ENCODE measurements at places on chromosomes 6 and 20.

DNA sequence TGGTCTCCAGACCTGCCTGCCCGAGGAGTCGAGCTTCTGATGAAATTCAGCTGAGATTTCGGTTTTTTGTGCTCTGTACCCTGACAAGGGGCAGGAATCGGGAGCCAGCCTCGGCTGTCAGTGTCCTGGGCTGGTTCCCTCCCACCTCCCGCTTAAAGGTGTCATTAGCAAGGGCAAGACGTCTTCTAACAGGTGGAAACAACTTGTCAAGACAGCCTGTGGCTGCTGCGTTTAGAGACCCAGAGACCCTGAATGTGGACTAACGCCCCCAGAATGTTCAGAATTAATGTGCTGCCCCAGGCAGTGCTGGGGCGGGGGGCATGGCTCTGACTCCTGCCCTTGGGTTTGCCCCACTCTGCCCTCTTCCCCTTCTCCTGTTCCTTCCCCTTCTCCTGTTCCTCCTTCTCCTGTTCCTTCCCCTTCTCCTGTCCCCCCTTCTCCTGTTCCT, 69.7 kb downstream of the PHACTR3 start:
- no peak for DNase-seq

DNA sequence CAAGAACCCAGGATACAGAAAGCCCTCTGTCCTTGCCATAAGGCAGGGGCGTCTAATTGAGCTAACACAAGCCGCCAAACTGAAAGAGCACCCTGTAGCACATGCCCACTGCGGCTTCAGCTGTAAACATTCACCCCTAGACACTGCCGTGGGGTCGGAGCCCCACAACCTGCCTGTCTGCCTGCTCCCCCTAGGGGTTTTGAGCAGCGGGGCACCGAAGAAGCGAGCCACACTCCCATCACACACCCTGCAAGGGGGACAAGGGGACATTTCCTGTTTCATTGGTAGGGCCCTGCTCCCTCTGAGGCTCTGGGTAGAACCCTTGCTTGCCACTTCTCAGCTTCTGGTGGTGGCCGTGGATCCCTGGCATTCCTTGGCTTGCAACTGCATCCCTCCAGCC, 45.2 kb upstream of the BCLAF1 start:
- DNase-seq: no peak

GRCh38 chr6:154848580-154848979, 115.4 kb downstream of the SCAF8 start:
- no peak for DNase-seq

DNA sequence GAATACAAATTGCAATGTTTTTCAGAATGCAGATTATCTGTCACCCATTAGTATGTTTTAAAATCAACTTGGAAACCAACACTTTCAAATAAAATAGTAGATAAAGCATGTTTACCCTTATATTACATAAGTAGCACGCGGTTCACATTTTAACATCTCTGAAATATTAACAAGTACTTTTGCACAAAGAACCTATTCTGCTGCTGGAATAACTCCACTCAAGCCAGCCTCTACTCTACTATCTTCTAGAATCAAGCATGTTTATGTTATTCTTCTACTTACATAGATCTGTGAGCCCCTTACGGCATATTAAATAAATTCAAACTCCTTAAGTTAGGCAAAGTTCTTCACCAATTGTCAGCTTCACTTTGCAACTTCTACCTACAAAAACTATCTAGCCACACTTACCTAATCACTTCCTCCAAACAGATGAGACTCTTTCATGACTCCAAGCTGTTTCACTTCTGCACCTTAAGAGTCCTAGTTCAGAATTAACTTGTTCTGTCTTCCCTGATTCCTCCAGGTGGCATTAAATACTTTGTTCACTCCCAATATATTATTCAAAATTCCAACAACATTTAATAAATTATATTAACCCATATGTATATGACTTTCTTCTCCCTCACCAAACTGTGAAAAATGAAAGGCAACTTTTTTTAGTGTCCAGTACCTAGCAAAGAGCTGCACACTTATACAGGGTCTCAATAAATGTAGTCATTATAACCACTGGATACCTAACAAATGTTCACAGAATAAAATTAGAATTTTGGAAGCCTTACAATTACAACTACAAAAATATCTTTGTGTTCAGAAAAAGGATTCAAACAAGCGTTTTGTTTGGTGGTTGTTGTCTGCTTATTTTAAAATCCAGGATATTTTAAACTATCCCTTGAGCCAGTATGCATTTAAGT, 12.1 kb downstream of the CEP85L start:
- no peak for DNase-seq

DNA sequence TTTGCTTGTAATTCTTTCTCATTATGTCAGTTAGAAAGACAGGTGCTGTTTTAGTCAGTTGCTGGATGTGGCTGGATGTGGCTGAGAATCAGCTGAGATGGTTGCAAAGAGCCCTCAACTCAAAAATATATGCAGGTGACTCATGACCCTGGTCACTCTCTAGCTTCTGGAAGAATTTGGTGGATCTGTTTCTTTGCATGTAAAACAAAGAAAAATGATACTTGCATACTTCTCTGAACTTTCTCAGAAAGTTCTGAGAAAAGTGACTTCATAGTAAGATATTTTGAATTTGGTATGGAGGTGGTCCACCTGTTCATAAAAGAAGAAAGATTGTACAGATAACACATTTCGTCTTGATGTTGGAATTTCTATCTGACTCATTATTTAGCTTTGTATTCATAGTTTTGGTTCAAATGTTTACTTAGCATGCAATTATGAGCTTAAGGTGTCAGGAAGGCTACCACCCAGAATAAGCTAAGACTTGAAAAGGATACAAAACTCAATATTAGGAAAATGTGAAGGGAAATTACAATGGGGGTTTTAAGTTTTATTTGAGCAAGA, 163.2 kb upstream of the OLIG3 start:
- no peak for DNase-seq

DNA sequence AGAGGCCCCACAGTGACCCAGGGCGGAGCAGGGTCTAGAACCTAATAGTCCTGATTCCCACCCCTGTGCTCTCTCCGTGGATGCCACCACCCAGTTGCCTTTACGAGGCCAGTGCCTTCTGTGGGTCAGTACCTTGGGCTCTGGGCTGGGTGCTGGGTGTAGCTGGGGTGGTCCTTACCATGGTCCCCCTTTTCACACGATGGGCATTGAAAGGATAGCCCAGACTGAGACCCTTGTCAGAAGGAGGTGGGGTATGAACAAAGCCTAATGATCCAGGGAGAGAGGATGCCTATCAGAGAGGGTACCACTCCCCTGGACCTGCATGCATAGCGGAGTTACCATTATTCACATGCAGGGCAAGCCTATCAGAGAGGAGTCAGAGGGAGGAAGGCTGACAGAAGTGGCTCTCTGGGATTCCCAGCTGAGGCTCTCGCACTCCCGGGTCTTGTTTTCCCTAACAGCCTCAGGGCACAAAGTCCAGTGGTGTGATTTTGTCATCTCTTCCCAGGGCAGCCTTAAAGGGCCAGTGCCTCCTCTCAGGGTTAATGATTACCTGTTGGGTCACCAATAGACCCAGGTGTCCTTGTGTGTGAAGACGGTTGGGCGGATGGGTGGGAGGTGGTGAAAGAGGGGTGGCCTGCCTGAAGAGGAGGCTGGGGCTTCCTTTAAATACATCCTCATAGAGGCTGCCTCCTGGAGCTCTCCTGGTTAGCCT, 36.2 kb downstream of the VEGFA start:
- DNase-seq: no peak

DNA sequence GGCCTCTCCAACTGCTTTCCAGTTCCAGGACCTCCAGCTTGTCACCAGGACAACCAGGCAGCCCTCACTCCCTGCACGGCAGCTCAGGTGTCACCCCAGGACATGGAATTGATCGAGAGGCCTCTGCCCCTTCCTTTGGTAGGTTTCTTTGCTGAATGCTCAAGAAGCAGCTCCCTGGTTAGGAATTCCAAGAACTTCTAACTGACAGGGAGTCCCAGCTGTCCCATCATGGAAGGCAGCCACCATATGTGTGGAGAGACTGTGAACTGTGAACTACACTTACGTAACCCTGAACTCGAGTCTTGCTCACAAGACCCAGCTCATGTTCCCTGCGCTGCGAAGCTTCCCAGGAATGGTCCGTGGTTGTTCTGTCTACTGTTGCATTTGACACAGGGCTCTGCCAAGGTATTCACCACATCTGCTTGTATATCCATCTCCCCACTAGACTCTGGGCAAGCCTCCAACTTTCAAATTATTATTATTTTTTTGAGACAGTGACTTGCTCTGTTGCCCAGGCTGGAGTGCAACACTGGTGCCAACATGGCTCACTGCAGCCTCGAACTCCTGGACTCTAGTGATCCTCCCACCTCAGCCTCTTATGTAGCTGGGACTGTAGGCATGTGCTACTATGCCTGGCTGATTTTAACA, 35.7 kb downstream of the MGME1 start:
- peak; percentile 28 for DNase-seq

- DNase-seq: no peak
Measured at GRCh38 chr6:108764580-108764950, 83.7 kb upstream of the ARMC2 start.

DNA sequence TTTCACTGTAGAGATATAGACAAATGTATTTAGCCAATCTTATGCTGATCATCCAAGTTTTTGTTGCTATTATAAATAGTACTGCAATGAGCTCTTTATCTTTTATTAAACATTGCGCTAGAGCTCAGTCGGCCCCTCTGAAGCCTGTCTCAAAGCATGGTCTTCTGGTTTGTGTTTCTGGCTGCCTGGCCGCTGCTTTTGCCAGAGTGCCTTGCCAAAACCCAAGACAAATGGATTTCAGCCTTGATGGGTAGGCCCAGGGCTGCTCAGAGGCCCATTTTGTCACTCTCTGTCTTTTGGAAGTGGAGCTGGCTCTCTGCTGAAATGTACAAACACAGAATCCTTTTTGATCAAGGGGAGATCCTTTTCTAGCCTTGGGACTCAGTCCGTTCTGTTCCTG, 102.9 kb upstream of the KCNG1 start:
- DNase-seq: no peak

GRCh38 chr6:154280521-154280920, 76.1 kb downstream of the IPCEF1 start:
- no peak for DNase-seq

DNA sequence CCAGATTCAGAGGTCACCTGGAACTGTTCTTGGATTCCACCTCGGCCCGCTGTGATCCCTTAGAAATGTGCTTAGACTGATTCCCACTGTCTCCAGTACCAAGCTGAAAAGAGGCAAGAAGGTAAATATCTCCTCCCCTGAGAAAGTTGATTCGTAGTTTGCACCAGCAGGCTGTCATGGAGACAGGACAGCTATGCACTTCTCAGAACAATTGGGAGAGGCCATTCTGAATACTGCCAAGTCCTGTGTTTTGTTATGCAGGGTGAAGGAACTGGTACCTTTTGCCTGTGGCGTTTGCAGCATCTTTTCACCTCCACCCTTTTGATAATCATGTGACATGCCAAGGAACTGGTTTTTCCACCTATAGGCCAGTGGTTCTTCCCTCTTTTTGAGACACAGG, 58.2 kb upstream of the RNGTT start:
- no peak for DNase-seq

GRCh38 chr6:146874278-146875018, 275.7 kb downstream of the ADGB start:
- DNase-seq: no peak

DNA sequence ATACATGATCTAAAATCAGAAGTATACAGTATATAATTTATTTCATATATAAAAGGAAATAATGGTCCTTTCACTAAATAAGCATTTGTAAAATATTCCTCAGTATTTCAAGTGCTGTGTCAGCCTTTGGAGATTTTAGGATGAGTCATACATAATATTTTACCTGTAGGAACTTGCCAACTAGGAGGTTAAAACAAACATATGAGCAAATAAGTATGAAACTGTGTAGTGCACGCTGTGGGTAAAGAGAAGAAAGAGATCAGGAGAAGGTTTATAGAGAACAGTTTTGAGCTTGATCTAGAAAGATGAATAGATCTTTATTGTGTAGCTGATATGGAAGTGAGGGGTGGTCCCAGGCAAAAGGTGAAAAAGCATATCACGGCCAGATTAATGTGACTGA, 169.9 kb upstream of the RNF217 start:
- no peak for DNase-seq

GRCh38 chr20:64165866-64166600, 1.8 kb downstream of the MYT1 start:
- no peak for DNase-seq

GRCh38 chr6:119902681-119903080, 553.1 kb upstream of the MAN1A1 start:
- DNase-seq: no peak

DNA sequence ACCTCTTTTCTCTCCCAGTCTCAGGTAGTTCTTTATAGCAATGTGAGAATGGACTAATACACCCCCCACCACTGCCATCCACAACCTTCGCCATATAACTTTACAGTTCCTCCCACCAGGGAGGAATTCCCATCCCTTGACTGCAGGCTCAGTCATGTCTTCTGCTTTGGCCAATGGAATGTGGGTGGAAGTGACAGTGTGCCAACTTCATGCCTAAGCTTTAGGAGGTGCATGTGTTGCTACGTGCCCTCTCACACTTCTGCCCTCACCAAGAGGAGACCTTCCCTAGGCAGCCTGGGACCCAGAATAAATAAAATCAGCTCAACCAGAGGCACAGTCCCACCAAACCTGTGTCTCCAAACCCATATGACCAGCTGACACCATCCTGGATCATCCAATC, 33.0 kb upstream of the LRRN4 start:
- no peak for DNase-seq

DNA sequence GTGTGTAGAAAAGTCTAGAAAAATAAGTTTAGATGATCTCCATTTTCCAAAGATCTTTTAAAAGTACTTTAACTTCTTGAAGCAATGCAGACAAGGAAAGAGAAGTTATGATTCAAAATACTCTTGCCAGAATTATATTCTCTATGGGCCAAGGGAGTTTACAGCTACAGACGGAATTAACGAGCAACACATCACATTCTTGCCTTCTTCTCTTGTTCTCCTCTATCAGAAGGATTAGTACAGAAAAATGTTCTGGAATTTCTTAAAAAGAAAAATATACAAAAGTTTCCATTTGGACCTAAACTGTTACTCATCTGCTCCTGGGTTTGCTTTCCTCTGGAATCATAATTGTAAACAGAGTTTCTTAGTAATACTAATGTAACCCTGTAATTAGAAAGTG, 284.7 kb upstream of the HSF2 start:
- DNase-seq: no peak

DNA sequence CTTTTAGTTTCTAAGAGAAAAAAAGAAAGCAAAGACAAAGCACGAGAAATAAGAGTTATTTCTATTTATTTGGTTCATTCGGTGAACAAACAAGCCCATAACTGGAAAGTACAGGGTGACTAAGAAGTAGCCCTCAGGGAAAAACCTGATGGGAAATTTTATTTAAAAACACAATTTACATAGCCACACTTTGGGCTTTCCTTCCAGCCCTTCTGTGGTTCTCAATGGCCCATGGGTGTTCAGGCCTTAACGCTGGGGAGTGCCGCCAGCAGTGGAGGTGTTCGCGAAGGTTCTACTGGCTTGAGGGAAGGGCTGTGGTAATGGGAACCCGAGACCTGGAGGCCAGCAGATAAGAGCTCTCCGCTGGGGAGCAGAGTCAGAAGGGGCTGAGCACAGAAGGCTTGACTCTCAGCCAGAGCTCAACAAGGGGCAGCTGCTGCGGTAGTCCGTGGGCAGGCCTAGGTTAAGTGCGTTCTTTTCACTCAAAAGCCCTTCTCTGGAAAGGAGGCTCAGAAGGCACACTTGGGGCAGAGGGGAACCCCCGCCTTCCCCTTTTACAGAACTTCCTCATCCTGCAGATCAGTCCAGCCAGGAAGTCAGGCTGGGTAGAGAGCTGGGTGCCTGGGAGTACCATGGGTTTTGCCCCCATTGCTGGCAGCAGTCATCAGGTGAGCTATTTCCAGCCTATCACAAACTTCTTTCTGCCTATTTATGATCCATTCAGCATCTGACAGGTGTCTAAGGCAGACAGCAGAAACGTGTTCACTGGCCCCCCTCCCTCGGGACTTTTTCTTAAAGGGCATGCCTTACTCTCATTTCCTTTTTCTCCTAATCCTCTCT, 8.8 kb upstream of the CD83 start:
- no peak for DNase-seq
